ENCODE measurements at places on chromosomes 7 and 10.

- no peak for DNase-seq
Measured at GRCh38 chr7:76050545-76050944, 2.6 kb downstream of the MDH2 start.

DNA sequence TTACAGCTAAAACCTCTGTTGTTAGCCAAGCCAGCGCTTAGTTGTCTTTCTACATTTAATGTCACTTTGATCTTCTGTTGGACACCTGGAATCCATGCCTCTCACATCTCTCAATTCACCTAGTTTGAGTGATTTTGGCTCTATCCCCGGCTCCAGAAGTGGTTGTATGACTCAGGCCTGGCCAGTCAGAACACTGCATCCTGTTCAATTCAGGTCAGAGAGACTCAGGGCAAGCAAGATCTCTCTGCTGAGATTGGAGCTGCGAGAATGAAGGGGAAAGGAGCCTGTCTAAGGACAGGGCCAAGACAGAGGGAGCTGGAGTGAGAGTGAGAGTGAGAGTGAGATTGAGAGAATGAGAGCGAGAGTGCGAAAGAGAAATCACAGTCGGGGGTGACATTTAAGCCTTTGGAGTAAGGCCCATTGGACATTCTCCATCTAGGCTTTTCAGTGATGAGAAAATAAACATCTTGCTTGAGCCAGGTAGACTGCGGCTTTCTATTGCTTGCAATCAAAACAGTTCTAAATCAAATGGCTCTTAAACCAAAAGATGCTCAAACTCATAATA lies 83.3 kb upstream of the DYNC1I1 start:
- no peak for DNase-seq

- no peak for DNase-seq
Measured at GRCh38 chr7:138429577-138430250, 30.3 kb upstream of the TRIM24 start.

GRCh38 chr10:45513551-45513950 lies 139.5 kb downstream of the ALOX5 start:
- DNase-seq, result no peak

DNA sequence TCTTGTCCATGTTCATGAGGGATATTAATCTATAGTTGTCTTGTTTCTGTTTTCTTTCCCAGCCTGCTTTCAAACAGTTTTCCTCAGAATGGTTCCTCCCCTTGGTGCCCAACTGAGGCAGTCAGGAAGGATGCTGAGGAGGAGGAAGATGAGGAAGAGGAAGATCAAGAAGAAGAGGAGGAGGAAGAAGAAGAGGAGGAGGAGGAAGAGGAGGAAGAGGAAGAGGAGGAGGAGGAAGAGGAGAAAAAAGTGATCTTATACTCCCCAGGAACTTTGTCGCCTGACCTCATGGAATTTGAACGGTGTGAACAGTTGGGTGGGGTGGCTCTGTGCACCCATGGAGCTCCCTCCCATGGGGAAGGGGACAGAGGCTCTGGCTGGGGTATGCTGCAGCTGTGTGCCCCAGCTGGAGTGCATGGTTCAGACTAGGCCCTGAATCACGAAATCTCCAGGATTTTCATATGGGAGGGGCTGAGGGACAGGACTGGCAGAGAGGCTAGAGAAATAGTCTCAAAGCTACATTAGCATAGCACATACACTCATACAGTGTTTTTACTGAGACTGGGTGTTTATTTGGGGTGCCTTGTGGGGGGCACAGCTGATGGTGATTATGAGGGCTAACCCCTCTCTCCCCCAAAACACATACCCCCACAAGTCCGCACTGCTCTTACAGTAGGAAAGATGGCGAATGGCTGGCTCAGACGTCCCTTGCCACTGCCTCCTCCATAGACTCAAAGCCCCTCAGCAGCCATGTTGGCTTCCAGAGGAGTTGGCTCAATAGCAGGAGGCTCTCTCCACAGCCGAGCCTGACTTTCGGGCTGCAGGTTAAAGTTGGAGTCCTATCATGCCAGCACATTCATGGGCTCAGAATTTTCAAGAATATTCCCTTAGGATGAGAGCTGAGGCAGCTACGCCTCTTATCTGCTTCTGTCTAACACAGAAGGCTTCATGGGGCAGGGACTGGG lies 11.9 kb downstream of the STRA8 start:
- no peak for DNase-seq

DNA sequence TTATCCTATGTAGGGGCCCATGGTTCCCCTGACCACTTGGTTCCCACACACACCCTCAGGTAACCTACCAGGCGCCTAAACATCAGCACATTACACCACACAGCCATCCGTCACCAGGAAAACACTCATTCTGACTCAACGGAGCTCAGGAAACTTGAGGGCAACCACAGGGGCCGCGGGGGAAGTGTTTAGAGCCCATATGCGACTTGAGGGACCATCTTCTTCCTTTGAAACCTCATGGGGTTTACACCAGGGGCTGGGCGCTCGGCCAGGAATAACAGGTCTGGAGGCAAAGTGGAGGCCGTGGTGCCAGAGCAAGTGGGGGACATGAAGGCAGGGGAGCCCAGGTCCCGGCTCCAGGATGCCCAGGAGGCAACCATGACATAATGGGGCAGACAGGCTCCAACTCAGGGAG lies 1.5 kb downstream of the STX1A start:
- DNase-seq, result peak; percentile 79

- DNase-seq, result no peak
Measured at GRCh38 chr10:17820943-17821342, 11.8 kb downstream of the MRC1 start.

- DNase-seq, result no peak
Measured at GRCh38 chr7:149838992-149839408, 825 bp downstream of the ZNF862 start.

GRCh38 chr7:51973071-51973470 lies 656.5 kb upstream of the COBL start:
- no peak for DNase-seq

GRCh38 chr10:17375936-17376584 lies 78.3 kb downstream of the ST8SIA6 start:
- DNase-seq, result no peak

DNA sequence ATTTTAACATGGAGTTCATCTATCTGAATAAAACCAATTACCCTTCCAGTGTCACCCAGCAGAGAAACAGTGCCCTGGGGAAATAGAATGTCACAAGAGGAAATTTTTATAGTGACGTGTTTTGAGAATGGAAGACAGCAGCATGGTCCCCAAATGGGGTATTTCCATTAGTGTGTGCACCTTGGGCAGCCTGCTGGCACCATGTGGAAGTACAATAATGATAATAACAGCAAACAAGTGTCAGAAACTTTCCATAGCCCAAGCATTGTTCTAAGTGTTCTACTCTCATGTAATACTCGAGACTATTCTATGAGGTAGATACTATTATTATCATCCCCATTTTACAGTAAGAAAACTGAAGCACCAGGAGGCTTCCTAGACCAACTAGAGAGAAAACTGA lies 2.2 kb upstream of the PDE1C start:
- DNase-seq, result no peak

DNA sequence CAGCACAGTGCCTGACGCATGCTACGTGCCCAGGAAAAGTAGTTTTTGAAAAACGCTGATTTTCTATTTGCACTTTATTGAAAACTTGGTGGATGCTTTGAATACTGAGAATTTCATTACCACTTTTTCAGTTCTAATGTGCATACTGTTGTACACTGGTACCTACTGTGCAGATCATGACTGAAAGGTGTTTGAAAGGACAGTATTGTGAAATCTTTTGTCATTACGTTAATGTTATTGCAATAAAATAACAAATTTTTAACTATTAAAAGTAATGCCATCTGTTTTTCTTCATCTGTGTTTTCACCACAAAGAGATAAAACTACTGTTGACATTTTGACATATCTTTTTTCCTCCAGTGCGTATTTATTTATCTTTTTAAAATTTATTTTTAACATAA lies 42.1 kb downstream of the CNNM2 start:
- DNase-seq, result no peak

DNA sequence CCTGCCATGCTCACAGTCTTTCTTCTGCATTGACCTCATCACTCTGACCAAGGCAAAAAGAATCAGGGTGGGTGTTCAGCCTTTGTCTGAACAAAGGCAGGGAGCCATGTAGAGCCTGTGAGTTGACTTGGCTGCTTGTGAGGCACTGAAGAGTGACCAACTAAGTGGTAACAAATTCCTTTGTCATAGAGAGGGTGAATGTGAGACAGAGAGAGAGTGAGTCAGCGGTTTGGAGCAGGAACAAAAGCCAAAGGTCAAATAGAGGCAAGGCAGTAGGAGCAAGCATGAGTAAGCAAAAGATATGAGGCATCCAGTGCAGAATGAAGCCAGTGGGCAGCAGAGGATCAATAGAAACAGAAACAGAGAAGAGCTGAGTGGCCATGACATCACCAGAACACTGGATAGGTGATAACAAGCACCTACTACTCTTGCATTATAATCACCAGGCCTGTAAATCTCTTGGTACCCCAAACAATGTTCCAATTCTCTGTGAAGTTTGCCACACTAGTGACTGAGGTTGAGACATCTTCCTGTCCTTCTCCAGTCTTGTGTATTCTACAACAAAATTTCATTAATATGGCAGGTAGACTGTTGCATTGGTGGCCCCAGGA lies 116.2 kb upstream of the LAMB4 start:
- DNase-seq, result no peak

DNA sequence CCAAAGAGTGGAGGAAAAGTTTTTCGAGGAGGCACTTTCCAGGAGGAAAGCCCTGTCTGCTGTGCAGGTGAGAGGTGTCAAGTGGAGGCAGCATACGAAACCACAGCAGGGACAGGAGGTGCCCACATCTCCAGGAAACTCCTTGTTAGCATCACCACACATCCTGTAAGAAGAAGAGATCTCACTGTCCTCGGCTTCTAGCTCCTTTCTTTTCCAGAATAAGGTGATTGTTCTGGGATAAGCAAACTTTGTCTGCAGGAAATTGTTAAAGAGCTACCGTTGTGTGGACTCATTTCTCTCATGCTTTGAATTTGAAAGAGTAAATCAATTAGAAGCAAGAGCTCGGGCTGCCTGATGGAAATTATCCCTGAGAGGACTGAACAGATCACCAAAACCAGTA lies 269.4 kb downstream of the CXCL12 start:
- no peak for DNase-seq

DNA sequence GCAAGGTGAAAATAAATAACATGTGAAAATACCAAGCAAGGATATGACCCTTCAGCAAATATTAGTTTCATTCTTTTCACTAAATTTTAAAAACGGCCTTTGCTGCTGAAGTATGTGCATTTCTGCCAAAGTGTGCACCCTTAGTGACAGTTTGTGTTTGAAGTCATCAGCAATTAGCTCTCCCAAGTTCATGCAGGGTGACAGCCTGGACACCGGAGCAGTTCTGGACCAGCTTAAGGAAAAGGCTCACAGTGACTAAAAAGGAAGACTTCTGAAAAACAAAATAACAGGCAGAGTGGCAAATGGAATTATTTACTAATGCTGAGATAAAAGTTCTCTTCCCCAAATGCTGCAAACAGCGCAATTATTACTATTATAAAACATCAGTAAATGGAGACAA lies 69.3 kb upstream of the NEBL start:
- DNase-seq, result no peak

DNA sequence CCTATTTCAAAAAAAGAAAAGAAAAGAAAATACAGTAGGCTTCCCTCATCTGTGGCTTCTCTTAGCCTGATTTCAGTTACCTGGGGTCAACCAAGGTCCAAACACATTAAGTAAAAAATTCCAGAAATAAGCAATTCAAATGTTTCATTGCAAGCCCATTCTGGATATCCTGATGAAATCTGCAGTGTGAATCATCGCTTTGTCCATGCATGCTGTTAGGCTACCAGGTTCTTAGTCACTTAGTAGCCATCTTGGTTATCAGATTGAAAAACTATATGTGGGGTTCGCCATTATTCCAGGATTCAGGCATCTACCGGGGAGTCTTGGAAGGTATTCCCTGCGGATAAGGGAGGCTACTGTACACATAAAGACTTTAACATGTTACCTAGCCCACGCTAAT lies 991 bp upstream of the FAM204A start:
- no peak for DNase-seq

GRCh38 chr10:33263453-33263852 lies 71.0 kb downstream of the NRP1 start:
- DNase-seq, result no peak

DNA sequence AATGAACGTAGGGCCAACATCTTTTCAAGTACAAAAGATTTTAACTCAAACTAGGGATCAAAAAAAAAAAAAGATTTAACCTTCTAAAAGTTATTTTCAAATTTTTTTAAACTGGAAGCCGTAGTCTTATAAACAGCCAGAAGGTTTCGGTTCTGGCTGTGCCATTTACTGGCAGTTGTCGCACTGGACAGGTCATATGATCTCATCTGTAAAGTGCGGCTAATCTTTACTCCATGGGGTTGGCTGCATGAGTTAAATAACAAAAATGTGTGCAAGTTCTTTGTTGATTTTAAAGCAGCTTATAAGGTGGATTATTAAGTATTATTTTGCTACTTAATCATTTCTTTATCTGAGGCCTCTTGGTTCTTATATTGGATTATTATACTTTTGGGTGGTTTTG lies 36.6 kb downstream of the TRUB1 start:
- no peak for DNase-seq

DNA sequence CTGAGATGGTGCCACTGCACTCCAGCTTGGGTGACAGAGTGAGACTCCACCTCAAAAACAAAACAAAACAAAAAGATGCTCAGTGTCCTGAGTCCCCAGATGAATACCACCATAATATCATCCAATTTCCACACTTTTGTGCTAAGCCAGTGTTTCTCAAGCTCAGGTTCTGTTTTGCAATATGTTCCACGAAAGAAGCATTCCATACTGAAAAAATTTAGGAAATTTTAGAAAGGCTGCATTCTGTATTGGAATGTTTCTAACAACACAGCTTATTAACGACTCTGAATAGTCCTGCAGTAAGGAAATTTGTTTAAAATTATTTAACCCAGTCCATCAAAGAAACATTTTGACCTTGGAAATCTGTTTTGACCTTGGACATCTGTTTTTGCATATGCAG lies 142.4 kb downstream of the EPC1 start:
- DNase-seq, result no peak

- DNase-seq, result no peak
Measured at GRCh38 chr10:77605466-77605865, 32.1 kb downstream of the KCNMA1 start.

- no peak for DNase-seq
Measured at GRCh38 chr10:26507441-26507840, 69.3 kb downstream of the APBB1IP start.

- no peak for DNase-seq
Measured at GRCh38 chr7:94133460-94133859, 129.3 kb upstream of the BET1 start.

DNA sequence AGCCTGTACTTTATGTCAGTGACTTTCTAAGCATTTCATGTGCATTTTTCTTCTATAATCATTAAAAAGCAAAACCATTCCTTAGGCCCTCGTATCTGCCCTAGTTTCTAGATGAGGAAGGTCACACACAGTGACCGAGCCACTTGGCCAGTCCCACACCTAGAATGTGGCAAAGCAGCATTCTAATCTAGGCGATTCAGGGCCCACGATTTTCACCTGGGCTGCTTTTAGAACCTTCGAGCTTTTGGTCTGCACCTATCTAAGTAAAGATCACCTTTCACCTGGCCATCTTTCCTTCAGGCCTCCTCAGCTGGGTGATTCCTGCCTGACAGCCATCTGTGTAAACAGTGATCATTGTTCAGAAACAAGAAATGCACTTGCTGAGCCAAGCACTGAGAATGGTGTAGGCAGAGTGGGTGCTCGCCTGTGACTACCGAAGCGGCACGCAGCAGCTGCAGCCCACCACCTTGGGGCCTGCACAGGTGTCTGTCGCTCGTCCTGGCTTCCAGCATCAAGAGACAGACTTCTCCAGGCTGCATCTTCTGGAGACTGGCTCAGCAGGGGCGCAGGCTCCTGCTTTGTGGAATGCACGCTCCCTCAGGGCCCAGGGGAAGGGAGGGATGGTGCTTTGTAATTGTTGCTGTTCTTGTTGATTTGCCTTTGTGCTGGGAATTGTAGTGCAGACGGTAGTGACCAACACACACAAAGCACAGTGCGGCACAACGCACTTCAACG lies 149.0 kb upstream of the INSYN2A start:
- no peak for DNase-seq

Measured in stimulated activated CD4-positive, alpha-beta T cell treated with anti-CD3 and anti-CD28 coated beads, TNF-alpha, amount 100 ng/mL, for 24 hours (primary cell).